ENCODE measurements at places on chromosomes 13 and 19. TPM values are rescaled to one million over a fixed set of nuclear protein-coding genes. Genes with fewer than 3 reads are reported as not detected.

Gene GAPDHS
- polyA plus RNA-seq: not detected

DNA sequence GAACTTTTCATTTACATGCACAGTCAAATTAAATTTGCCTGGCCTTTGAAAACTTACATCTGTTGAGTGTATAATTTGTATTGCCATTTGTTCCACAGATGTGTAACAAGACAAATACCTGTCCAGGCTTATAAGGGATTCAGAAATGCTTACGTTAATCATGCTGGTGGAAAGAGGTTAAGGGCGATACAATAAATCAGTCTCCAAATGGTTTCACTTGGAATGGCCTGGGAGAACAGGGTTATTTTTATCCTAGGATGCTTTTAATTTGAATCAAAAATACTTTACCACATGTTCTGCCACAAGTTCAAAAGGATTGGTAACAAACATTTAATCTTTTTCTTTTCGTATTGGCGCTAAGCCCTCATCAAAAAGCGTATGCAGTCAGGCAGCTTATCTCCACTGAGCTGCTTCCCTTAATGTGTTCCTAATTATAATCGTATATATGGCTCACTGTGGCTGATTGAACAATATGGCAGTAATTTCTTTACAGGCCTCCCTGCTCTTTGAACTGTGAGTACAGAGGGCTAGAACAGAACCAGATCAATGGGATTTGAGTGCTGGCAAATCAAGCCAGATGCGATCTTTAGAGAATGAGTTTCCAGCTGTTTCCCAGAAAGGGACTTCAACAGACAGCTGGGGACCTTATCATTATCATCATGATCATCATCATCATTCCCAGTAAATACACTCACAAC lies 425.7 kb downstream of the SPRY2 start:
- peaks cover 17% of the 10 kb centered on the region for H3K4me1 ChIP-seq
- H3K27me3 ChIP-seq: no peaks in the 10 kb centered on the region
- no peaks in the 10 kb centered on the region for H3K36me3 ChIP-seq
- H3K27ac ChIP-seq: no peak overlapping the region
- no peak for DNase-seq

DNA sequence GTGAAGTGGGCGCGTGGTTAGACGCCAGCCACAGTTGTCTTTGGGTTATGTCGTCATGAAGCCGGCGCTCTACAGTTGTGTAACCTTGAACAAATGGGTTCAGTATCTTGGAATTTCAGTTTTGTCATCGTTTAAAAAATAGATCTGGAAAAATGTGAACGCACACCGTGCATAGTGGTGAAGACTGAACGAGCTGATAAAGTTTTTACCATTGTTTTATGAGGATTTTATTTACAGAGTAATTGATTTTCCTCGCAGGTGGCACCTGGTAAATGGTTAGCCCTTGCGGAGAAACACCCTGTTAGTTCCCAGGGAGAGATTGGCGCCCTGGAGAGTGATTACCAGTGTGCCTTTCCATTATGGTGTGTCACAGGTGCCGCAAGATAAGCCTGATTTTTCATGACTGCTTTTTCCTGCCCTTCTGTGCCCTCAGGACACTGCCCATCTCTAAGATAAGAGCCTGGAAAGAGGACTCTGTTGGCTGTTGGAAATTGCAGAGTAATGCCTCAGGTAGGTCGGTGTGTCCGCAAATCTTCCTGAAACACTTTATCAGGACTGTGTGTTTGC lies 577 bp downstream of the ZNF181 start:
- H3K4me3 ChIP-seq: peak overlapping the region; percentile 67
- peak overlapping the region; percentile 100 for H3K27ac ChIP-seq
- peaks cover 33% of the 10 kb centered on the region for H3K4me1 ChIP-seq
- no peaks in the 10 kb centered on the region for H3K27me3 ChIP-seq
- no peak for DNase-seq
- H3K36me3 ChIP-seq: no peaks in the 10 kb centered on the region

GRCh38 chr13:93814658-93815057 lies 588.1 kb downstream of the GPC6 start:
- no peaks in the 10 kb centered on the region for H3K4me1 ChIP-seq
- no peak for DNase-seq
- H3K4me3 ChIP-seq: no peak overlapping the region
- no peaks in the 10 kb centered on the region for H3K36me3 ChIP-seq
- no peak overlapping the region for H3K27ac ChIP-seq

GRCh38 chr19:18733196-18733647 lies 49.7 kb downstream of the CRTC1 start:
- no peaks in the 10 kb centered on the region for H3K36me3 ChIP-seq
- no peaks in the 10 kb centered on the region for H3K27me3 ChIP-seq
- peak; percentile 58 for DNase-seq
- no peak overlapping the region for H3K27ac ChIP-seq
- peaks cover 11% of the 10 kb centered on the region for H3K4me1 ChIP-seq
- H3K4me3 ChIP-seq: no peak overlapping the region

All from heart right ventricle (tissue), 16 donors.